Mucosa of descending colon (tissue), 3 donors: ENCODE measurements at places on chromosomes 1 and 21. TPM values are rescaled to one million over a fixed set of nuclear protein-coding genes. Genes with fewer than 3 reads are reported as not detected.

The FCGR2B gene
- 5.1 TPM for total RNA-seq

The CENPF gene
- total RNA-seq: 27.1 TPM

The HES4 gene
- 10.3 TPM for total RNA-seq

The CD1C gene
- total RNA-seq: 0.47 TPM

The ESPN gene
- total RNA-seq: 137 TPM

The SYT14 gene
- not detected for total RNA-seq

The IL22RA1 gene
- 43.1 TPM for total RNA-seq

The IFI16 gene
- total RNA-seq: 14.4 TPM

The SLC25A44 gene
- 19.8 TPM for total RNA-seq

The SLC45A3 gene
- 18.8 TPM for total RNA-seq

The SLC2A5 gene
- 34.5 TPM for total RNA-seq

The USH2A gene
- 0.17 TPM for total RNA-seq

The SOAT1 gene
- 28.6 TPM for total RNA-seq

The ARMH1 gene
- total RNA-seq: 4.1 TPM

The JAM2 gene
- total RNA-seq: 6.5 TPM

The CYP4A22 gene
- total RNA-seq: not detected

The MATN1 gene
- 0.22 TPM for total RNA-seq

The PIK3C2B gene
- total RNA-seq: 117 TPM

The RAB7B gene
- 1.3 TPM for total RNA-seq

The NBPF10 gene
- 3.5 TPM for total RNA-seq

The TENT5C gene
- 16.5 TPM for total RNA-seq

The METTL13 gene
- 25.9 TPM for total RNA-seq

The OPTC gene
- not detected for total RNA-seq

The PRR9 gene
- total RNA-seq: not detected

The KRTAP10-3 gene
- total RNA-seq: not detected

The GBP5 gene
- 2.1 TPM for total RNA-seq

The GRIK3 gene
- 13.6 TPM for total RNA-seq

The CLDN14 gene
- total RNA-seq: 0.63 TPM

The ZNF644 gene
- total RNA-seq: 61.3 TPM

The ZBTB18 gene
- 19.9 TPM for total RNA-seq

The DIO1 gene
- total RNA-seq: not detected

The NTMT2 gene
- not detected for total RNA-seq

The ARTN gene
- total RNA-seq: 6.9 TPM

The OPRD1 gene
- 0.06 TPM for total RNA-seq

The LIN28A gene
- not detected for total RNA-seq

The TIE1 gene
- total RNA-seq: 8.1 TPM

The FMOD gene
- 33.3 TPM for total RNA-seq

The OLFM3 gene
- total RNA-seq: 0.12 TPM

The LMO4 gene
- total RNA-seq: 31.6 TPM

The GPATCH3 gene
- total RNA-seq: 17.5 TPM

The GABRD gene
- not detected for total RNA-seq

The FCAMR gene
- total RNA-seq: 0.41 TPM

The CA14 gene
- total RNA-seq: 0.41 TPM
